ENCODE measurements at places on chromosomes 5 and 9. TPM values are rescaled to one million over a fixed set of nuclear protein-coding genes. Genes with fewer than 3 reads are reported as not detected.

The IPO11 gene
- total RNA-seq: 21.7 TPM

The FSTL4 gene
- total RNA-seq: 0.36 TPM

The SOX30 gene
- total RNA-seq: 0.47 TPM

The MARVELD2 gene
- total RNA-seq: not detected

The PIP5K1B gene
- total RNA-seq: 0.21 TPM

The OGN gene
- not detected for total RNA-seq

The IZUMO3 gene
- not detected for total RNA-seq

Data from myocyte (in vitro differentiated cells).